ENCODE measurements at places on chromosomes 1 and 21. TPM values are rescaled to one million over a fixed set of nuclear protein-coding genes. Genes with fewer than 3 reads are reported as not detected.

LCE6A gene
- not detected for total RNA-seq

SLC41A1 gene
- total RNA-seq: 6.3 TPM

IFNAR2 gene
- 7.2 TPM for total RNA-seq

RCC2 gene
- 24.2 TPM for total RNA-seq

AGT gene
- total RNA-seq: under 0.01 TPM

KRTAP21-1 gene
- not detected for total RNA-seq

LMOD1 gene
- 53.2 TPM for total RNA-seq
